M059J (cell line): ENCODE measurements at places on chromosomes 1 and 21.

DNA sequence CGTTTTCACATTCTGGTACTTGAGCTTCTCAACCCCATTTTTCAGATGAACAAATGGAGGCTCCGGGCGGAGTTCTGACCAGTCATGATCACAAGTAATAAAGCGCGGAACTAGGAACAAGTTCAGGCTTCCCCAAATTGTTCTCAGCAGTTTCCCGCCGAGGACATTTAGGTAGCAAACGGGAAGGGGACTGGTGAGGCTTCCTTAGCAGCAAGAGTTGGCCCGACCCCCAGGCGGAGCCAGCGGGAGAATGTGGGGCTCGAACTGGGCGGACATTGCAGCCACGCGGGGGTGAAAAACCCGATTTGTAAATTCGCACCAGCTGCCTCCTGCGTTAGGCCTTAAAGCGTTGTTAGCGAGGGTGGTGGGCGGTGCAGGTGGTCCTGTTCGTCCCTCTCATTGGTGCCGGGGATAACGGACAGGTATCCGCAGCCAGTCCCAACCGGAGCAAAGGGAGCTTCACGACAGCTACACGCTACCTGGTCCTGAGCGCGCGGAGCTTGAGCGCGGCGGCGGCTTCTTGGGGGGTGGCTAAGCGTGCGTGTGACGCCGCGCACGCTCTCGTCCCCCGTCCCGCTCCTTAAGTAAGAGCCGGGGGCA lies 15.3 kb downstream of the SEMA6C start:
- no peak for DNase-seq

DNA sequence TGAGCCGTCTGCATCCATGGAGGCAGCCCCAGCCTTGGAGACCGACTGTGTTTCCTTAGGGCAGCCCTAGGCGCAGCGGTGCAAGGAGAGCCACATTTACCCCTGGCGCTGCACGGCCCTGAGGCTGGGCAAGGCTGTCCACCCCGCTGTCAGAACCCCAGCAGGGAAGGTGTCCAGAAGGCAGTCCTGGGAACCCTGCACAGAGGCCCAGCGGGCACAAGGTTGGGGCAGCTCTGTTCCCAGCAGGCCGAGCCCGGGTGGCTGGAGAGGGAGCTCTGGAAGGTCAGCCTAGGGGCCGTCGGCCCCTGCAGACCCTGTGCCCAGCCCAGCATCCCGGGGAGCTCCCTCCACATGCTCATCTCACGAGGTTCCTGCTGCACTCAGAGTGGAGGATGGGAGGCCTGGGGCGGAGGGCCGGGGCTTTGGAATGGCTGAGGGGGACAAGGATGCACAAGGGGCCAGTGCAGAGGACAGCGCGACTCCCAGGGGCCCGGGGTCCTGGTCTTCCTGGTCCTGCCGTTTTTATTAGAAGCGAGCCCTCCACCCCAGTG lies 19.9 kb upstream of the SAMD11 start:
- no peak for DNase-seq

GRCh38 chr1:143611159-143611558 lies 360.6 kb downstream of the FAM72C start:
- DNase-seq: no peak

GRCh38 chr1:165884690-165885304 lies 57.4 kb downstream of the UCK2 start:
- DNase-seq: no peak

DNA sequence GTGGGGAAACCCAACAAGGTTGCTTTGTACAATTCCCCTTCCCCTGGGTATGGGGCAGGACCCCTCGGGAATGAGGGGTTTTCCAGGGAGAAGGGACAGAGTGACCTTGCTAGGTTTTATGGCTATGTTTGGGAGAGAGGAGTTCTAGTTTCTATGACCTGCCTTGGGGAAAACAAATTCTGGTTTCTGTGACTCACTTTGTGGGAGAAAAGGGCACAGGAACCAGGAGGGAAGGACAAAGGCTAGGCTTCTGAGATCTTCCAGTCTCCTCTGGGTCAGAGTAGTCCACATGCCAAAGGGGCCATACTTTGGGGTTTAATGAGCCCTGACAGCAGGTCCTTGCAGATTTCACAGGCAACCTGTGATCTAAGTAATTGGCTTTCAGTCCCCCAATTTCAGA lies 5.5 kb upstream of the PTGER3 start:
- peak; percentile 40 for DNase-seq

GRCh38 chr1:101144671-101145448 lies 92.0 kb upstream of the S1PR1 start:
- no peak for DNase-seq

DNA sequence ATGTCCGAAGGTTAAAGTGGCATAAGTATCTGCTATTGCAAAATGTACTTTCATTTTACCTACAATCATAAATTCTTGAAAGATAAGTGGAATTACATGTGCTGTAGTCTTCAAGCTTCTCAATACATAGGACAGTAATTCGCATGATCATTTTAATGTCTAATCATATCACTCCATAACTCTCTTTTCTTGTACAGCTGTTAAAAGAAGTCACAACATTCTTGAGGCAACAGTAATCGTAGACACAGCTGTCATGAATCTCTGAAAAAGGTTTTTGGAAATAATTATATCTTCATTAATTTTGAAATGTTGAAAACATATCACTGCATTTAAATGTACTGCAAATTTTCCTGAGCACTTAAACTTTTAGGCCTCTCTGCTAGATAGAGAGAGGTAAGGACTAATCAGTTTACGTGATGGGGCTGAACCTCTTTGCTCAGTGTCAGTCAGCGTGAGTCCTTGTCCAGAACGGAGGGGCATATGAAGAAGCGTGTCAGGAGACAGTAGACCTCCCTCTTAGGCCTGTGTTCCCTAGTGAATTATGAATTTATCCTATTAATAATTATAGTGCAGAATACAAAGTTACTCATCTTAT lies 133.4 kb downstream of the NEK7 start:
- no peak for DNase-seq

DNA sequence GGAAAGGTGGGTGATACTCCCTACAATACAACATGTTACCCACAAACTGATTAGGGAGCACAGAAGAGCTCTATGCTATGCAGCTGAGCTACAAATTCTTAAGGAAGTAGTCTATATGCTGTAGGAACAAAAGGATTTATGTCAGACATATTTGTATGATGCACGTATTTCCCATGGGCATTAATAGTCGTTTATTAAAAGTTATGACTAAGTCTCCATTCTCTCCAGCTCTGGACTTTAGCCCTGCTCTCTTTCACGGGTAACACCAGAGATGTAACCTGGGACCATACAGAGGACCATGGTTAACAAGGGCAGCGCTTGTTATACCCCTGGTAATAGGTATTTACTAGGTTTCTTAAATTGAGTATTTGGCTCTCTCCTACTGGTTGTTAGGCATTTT lies 168.2 kb upstream of the C1orf105 start:
- no peak for DNase-seq

GRCh38 chr1:244226435-244226834 lies 175.4 kb downstream of the ZBTB18 start:
- peak; percentile 66 for DNase-seq

DNA sequence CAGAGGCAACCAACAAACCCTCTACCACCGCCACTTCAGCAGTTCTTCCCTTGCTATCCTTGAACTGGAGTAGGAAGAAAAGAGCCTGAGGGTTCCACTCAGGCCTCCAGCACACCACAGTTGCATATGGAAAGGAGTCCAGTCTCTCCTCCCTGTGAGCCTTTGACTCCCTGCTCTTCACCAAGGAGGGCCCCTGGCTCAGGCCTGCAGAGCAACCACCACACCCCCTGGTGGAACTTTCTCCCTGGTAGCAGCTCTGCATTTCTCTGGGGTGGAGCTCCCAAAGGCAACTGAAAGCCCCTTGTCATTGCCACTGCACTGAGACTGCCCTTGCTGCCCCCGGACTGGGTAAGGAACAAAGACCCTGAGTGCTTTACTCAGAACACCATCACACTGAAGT lies 1021.5 kb upstream of the ADGRL2 start:
- no peak for DNase-seq

DNA sequence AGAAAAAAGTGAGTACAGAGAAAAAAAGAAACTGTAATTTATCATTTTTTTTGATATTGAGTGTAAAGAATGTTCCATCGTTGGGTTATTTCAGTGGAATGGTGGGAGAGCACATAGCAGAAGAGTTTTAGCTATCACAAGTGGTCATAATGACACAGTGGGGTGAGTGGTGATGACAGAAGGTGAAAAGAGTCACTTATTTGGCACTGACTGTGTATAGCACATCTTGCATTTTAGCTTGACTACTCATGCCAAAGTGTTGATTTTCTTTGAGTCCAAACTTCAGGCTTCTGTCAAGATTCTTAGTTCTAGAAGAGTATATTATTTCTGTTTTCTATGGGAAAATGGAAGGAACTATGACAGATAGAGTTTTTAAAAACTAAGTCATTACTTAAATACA lies 261.2 kb downstream of the GRIK1 start:
- no peak for DNase-seq

GRCh38 chr1:221335161-221336101 lies 406.5 kb downstream of the DUSP10 start:
- DNase-seq: peak; percentile 99

GRCh38 chr1:154417338-154417608 lies 12.1 kb downstream of the IL6R start:
- no peak for DNase-seq

DNA sequence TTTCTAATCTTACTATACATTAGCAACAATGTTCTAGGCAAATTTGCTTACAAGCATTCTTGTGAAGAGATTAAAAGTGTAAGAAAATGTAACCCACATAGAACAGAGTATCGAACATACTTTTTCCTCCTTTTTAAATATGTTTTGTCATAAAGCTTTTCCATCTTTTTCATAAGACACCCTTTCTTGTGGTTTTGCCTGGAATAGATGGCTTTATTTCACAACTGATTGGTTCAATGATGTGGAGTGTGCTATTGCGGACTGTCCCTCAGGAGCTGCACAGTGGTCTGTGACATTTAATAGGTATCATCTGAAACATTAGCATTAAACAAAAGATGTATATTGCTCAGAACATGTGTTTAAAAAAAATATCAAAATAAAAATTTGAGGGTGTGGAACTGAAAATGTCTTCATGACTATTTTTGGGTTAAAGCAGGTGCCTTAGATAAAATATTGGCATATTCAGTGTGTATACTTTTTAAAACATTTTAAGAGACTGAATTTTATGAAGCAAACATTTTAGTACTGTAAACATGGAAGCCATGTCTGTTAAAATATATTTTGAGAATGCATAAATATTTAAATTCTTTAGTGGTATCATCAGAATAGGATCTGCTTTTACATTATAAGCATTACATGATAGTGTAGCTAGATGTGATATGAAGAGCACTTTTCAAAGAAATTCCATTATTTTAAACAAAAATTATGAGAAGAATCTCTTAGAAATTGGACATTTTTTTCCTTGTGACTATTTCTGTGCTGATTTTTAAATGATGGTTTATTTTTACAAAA lies 48.3 kb upstream of the C1orf146 start:
- no peak for DNase-seq

- DNase-seq: peak; percentile 64
Observed at GRCh38 chr1:66809736-66810326, 8.8 kb upstream of the INSL5 start.

DNA sequence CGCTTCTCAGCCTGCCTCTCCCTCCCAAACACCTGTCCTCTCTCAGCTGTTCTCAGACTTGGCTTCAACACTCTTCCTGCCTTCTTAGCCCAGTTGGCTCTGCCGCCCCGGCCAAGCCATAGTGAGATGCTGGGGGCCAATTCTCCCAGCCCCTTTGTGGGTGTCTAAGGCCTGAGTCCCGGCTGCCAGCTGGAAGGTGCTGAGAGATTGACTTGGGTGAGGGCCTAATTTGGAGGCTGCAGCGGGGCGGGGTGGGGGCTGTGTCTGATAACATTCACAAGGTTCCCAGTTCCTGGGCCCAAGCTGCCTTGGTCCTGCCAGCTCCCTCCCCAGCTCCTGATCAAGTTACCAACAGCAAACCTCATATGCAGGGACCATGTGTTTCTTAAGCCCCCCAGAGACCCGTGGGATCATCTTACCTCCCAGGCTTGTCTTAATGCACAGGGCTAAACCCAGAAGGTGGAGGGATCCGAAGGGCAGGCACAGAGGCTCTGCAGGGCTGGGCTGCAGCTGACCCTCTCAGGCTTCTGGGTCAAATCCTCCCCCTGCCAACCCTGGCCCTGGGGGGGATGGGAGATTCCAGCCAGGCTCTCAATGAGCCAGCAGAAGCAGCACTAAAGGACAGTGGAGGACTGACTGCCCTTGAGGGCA lies 9.8 kb downstream of the INKA2 start:
- no peak for DNase-seq

- no peak for DNase-seq
Observed at GRCh38 chr1:89871768-89872473, 51.1 kb downstream of the LRRC8D start.

DNA sequence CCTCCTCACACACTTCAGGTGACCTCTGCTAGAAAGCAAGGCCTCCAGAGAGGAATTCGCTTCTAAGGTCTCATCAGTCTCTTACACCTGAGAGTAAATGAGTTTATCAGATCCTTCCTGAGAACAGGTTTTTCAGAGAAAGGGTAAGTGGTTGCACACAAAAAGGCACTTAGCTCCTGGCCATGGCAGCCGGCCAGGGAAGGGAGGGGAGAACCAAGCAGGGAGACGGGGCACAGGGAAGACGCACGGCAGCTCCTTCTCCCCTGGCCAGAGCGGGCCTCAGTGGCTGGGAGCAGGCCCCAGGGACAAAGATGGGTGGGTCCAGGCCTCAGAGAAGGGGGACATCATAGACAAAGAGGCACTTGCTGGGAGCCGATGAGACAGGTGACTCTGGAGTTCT lies 3.6 kb upstream of the TNNT2 start:
- DNase-seq: no peak

GRCh38 chr1:245086389-245086969 lies 68.3 kb upstream of the KIF26B start:
- DNase-seq: peak; percentile 9

DNA sequence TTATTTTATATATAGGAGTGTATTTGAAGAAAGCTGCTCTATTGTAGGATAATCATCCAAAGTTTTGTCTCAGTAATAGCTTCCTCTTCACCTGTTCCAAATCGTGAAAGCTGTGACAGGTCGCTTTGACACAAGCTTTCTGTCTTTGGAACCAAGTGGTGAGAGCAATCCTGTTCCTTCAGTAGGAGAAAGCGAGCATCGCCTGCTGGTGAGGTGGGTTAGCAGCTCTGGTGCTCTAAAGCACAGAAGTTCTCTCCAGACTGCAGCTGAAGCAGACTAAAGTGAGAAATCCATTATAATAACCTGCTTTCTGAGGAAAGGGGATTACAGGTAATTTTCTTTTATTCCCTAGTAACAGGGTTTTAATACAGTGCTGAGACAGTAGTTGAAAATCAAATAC lies 803.8 kb downstream of the ADGRL2 start:
- DNase-seq: peak; percentile 16

DNA sequence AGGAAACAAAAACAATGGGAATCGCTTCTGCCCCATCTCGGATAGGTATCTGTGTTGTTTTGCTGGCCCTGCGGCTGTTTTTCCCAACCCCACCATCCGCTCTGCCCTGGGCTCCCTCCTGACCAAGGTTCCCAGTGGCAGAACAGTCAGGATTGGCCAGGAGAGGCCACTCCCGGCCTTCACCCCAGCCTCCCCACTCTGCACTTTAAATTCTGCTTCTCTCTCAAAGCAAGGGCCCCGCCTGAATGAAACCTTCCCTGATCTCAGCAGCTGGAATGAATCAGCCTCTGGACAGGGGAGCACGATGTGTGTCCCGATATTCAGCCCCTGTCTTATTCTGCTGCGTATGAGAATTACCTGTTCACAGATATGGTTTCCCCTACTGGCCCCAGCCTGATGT lies 16.3 kb downstream of the C1orf115 start:
- DNase-seq: no peak
